ENCODE measurements at places on chromosomes 2 and 18. TPM values are rescaled to one million over a fixed set of nuclear protein-coding genes. Genes with fewer than 3 reads are reported as not detected.

Gene ZSWIM2
- not detected for polyA plus RNA-seq

Gene SERPINB3
- 47.5 TPM for polyA plus RNA-seq

Gene FBXO41
- 8.2 TPM for polyA plus RNA-seq

- no peak for DNase-seq
Observed at GRCh38 chr18:2707551-2708168, 52.1 kb downstream of the SMCHD1 start.

GRCh38 chr2:108314586-108315296 is 26.0 kb downstream of the SULT1C2 start:
- DNase-seq: no peak

DNA sequence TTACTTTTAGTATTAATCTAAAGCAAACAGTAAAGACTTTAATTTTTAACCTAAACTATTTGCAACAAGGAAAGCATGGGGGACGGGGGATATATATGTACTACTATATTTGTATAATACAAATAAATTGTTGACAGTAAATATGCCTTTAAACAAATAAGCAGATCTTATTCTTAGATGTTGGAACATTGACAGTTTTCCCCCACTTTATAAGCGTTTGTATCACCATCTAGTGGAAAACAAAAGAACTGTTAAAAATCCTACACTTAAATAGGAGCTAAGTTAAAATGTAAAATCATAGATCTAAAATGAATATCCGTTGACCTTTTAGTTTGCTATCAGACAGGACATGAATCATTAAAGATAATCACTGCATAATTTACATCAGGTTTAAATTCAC is 50.0 kb downstream of the RBBP8 start:
- DNase-seq: no peak

DNA sequence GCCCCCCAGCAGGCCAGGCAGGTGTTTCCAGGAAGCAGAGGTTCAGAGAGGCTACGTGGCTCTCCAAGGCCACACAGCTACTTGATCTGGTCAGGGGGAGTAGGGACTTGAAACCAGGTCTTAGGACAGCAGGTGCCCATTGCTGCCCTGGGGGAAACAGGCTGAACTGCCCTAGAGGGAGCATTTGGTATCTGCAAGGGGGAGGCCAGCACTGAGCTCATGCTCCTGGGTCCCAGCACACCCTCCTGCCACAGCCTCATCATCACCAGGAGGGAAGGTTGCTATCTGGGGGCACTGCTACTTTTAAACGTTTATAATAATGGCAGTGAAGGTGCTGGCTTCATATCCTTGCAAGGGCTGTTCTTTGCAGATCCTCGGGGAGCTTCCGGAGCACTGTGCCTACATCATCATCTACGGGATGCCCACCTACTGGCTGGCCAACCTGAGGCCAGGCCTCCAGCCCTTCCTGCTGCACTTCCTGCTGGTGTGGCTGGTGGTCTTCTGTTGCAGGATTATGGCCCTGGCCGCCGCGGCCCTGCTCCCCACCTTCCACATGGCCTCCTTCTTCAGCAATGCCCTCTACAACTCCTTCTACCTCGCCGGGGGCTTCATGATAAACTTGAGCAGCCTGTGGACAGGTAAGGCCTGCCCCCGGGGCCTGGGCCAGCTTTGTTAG is 36.1 kb downstream of the ABCG8 start:
- no peak for DNase-seq

Gene TUBA4B
- polyA plus RNA-seq: 0.23 TPM

- DNase-seq: no peak
Observed at GRCh38 chr2:105606081-105606480, 138.6 kb upstream of the NCK2 start.

GRCh38 chr2:238774071-238774470 is 73.8 kb upstream of the TWIST2 start:
- DNase-seq: no peak

Gene TMEM37
- 4.9 TPM for polyA plus RNA-seq

- DNase-seq: no peak
Observed at GRCh38 chr2:208356846-208357574, 49.6 kb upstream of the PTH2R start.

Gene C18orf32
- polyA plus RNA-seq: 95.3 TPM

GRCh38 chr2:202682274-202682673 is 47.5 kb downstream of the FAM117B start:
- DNase-seq: no peak

Gene GATA6
- 2.0 TPM for polyA plus RNA-seq

DNA sequence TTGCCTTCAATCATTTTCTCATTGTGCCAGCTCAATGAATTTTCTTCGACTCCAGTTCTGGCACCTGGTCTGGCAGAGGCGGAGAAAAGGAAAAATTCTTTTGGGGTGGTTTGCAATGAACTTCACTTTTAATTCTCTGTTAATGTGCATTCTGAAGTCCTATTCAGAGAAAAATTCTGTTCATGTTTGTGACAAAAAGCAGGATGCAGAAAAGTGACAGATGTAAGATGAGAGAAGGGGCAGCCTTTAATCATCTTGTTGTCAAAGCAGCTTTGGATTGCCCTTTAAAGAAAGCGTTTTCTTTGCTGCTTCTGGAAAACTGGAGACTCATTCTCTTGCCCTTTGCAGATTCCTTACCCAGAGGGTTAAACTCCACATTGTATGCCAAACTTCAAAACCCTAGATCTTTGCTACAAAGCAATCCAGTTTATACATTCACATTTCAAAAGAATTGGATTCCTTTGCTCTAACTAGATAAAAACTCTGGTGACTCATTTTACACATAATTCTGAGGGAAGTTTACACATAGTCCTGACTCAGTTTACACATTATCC is 94.6 kb upstream of the CAVIN2 start:
- no peak for DNase-seq

- DNase-seq: no peak
Observed at GRCh38 chr2:8821276-8822217, 15.9 kb downstream of the KIDINS220 start.

GRCh38 chr2:677959-678550 is 849 bp upstream of the TMEM18 start:
- DNase-seq: no peak

- no peak for DNase-seq
Observed at GRCh38 chr18:56890632-56891031, 239.5 kb downstream of the WDR7 start.

- DNase-seq: no peak
Observed at GRCh38 chr2:234828382-234829073, 123.3 kb upstream of the SH3BP4 start.

DNA sequence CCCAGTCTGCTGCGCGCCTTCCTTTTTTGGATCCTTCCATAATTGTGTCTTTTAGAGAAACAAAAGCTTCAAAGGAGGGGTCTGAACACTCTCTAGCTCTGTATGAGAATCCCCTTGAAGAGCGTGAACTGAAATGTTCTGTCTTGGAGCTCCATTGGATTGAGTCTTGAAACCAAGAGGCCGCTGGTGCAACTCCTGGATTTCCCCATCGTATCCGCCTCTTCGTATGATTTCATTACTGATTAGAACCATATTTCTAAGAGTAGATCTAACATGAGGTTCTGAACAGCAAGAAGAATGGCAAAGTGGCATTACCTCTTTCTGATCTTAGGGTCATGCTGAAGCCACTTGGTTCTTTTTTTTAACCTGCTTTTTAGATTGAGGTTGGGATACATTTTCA is 31.4 kb upstream of the NRP2 start:
- DNase-seq: no peak

Gene DSC3
- 16.8 TPM for polyA plus RNA-seq

Gene CXCR4
- polyA plus RNA-seq: 942 TPM

DNA sequence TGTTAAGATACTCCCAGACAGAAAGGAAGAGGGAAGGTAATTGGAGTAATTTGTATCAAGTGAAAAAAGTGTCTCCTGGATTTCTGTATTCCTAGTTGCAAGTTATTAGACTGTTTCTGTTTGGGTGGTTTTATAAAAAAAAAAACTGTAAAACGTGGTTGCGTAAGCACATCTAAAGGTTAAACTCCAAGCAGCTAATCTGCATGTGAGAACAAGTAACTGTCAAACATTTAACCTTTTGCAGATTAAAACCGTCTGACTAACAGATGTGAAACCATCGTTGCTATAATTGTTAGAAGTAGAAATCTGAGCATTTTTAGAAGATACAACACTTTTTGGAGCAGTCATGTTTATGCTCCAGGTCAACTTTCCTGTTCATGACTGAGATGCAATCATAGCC is 72.3 kb downstream of the AFF3 start:
- DNase-seq: no peak

DNA sequence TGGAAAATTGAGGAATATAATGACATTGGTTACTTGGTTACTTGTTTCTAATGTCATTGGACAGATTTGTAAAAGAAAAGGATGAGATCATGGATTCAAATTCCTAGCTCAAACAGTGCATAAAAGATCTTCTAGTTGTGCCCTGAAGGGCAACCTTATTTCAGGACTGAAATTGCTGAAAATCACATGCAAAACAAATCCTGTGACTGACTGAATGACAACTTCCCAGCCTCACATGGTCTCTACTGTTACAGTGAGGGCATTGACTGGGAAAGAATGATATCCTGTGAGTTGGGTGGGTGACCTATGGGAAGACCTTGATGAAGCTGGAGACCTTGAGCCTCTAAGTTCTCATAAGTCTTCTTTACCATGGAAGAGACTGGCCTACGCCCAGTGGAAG is 90.4 kb upstream of the HAAO start:
- DNase-seq: no peak

- peak; percentile 54 for DNase-seq
Observed at GRCh38 chr18:13617826-13618515, 108.4 kb downstream of the FAM210A start.

GRCh38 chr2:176324862-176325261 is 55.6 kb downstream of the MTX2 start:
- no peak for DNase-seq

Gene MERTK
- 16.5 TPM for polyA plus RNA-seq

DNA sequence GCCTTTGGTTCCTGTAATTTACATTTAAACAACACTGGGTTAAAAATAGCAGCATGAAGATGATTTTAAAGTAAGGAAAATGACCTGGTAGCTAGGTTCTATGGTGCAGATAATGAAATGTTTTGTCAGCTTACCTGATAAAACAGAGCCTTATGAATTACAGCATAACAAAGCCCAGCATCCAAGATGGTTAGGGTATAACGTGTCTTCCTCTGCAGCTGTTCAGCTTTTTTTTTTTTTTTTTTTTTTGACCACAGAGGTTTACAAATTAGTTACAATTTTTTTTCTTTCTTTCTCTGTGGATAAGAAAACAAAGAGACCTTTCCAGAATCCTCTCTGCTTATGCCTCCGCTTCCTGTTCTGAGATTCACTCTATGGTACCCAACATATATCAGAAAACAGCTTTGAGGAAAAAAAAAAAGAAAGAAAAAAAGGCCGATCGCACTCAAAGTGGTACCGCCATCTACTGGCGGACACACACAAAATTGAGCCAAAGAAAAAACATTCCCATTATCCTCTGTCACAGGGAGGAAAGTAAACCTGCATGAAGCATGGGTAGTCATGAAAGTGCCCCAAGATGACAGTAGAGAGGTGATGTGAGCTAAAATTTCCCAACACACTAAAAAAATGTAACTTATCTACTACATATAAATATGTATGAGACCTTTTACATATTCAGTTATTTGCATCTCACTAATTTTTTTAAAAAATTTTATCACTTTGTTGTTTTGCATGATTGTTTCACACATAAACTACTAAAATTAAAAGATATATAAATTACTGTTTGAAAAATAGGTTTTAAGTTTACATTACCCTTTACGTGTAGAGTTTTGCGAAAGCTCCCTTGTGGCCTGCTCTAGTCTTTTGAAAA is at the start of gene SCN3A:
SCN3A (minus strand) TSS at position 362 of the 871 bp plus-strand sequence. CDS start 27,656 bp downstream, outside the sequence.
- peak; percentile 52 for DNase-seq

GRCh38 chr2:135151615-135152014 is 99.5 kb downstream of the RAB3GAP1 start:
- DNase-seq: no peak

DNA sequence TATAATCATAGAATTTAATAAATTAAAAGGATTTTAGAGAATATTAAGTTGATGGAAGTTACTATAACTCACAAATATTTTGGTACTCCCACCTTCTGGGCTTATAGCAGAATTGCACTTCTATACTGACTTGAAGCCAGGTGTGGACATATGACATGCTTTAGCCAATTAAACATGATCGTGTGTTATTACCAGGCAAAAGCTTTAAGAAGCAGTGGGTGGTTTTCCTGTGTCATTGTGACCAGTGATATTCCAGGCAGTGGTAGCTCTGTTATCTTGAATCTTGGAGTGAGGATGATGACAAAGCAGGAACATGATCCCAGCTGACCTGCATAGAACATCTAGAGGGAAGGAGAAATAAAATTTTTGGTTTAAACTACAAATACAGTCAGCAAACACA is 370.9 kb upstream of the ZEB2 start:
- no peak for DNase-seq

Gene AGXT
- 0.94 TPM for polyA plus RNA-seq

Gene SCN3A
- polyA plus RNA-seq: 3.0 TPM

Gene METAP1D
- 4.2 TPM for polyA plus RNA-seq

- peak; percentile 22 for DNase-seq
Observed at GRCh38 chr2:120253021-120253882, 600 bp downstream of the RALB start.

Gene SLC19A3
- polyA plus RNA-seq: 0.78 TPM

- DNase-seq: no peak
Observed at GRCh38 chr2:235126768-235127167, 175.0 kb downstream of the SH3BP4 start.

DNA sequence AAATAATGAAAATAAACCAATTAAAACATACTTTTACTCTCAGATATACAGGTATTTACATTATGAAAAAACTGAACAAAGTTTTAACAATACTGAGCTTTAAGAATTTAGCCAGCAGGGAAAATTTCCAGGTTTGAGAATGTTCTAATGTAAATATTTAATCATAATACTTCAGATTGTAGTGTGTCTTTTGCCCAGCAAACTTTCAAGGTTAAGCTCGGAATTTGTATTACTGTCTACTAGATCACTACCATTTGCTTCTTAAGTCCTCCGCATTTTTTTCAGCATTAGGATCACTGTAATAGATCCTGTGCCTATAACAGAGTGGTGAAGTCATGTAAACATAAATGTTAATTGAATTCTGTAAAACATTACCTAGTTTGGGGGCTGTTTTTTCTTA is 52.7 kb downstream of the CFAP210 start:
- no peak for DNase-seq

GRCh38 chr2:84302513-84303412 is 156.3 kb downstream of the SUCLG1 start:
- DNase-seq: peak; percentile 1

DNA sequence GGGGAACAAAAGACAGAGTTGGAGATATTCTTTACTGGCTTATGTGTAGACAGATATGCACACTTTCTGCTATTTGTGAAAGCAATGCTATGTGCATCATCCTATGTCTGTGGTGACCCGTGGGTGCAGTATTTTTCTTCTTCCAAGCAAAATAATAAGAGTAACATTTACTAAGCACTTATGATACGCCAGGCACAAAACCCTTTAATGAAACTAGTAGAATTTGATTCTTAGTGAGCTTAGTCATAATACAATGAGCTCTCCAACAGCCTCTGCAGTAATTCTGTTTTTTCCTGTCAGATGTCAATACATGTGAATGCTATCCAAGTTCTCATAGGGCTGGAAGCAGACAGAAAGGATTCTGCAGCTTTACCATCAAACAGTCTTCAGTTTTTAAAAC is 130.6 kb downstream of the RAD51AP2 start:
- no peak for DNase-seq

Data from thymus (tissue), 14 donors.